ENCODE measurements at places on chromosomes 1 and 21. TPM values are rescaled to one million over a fixed set of nuclear protein-coding genes. Genes with fewer than 3 reads are reported as not detected.

The TCP10L gene
- 0.27 TPM for total RNA-seq

The NID1 gene
- total RNA-seq = 0.27 TPM

The LENEP gene
- 0.54 TPM for total RNA-seq

The ITGB2 gene
- total RNA-seq = 169 TPM

The CHAF1B gene
- 2.4 TPM for total RNA-seq

The DYRK3 gene
- 11.0 TPM for total RNA-seq

The S100A14 gene
- not detected for total RNA-seq
